Dorsolateral prefrontal cortex (tissue), 122 donors: ENCODE measurements at places on chromosomes 6 and 20. TPM values are rescaled to one million over a fixed set of nuclear protein-coding genes. Genes with fewer than 3 reads are reported as not detected.

BMP6 gene
- 5.1 TPM for total RNA-seq

PTGIS gene
- total RNA-seq = 2.3 TPM

SOX18 gene
- 7.1 TPM for total RNA-seq

ZFP57 gene
- total RNA-seq = not detected

TAAR6 gene
- not detected for total RNA-seq

HLA-DRB5 gene
- 4.7 TPM for total RNA-seq

CDK19 gene
- total RNA-seq = 50.1 TPM

ACAT2 gene
- 32.5 TPM for total RNA-seq

GTF2H4 gene
- 56.1 TPM for total RNA-seq

THBD gene
- total RNA-seq = 4.6 TPM

TRIM15 gene
- total RNA-seq = not detected

RAD21L1 gene
- 1.1 TPM for total RNA-seq

RNF217 gene
- total RNA-seq = 34.2 TPM

SLC32A1 gene
- 22.9 TPM for total RNA-seq

ADGB gene
- total RNA-seq = not detected

SLC23A2 gene
- 60.5 TPM for total RNA-seq

TRIM10 gene
- total RNA-seq = not detected

GRIK2 gene
- total RNA-seq = 96.4 TPM

WFDC13 gene
- total RNA-seq = 0.52 TPM

OLIG3 gene
- not detected for total RNA-seq

DYNLT2 gene
- 3.6 TPM for total RNA-seq

C20orf202 gene
- not detected for total RNA-seq

ASIP gene
- not detected for total RNA-seq

CST2 gene
- not detected for total RNA-seq

CRISP1 gene
- not detected for total RNA-seq

LPA gene
- 1.1 TPM for total RNA-seq

BPIFB6 gene
- not detected for total RNA-seq

LRFN2 gene
- total RNA-seq = 37.1 TPM

MSH5 gene
- total RNA-seq = 9.3 TPM

GNRH2 gene
- 1.5 TPM for total RNA-seq

SAPCD1 gene
- 2.3 TPM for total RNA-seq

ATP9A gene
- 225 TPM for total RNA-seq

WFDC5 gene
- not detected for total RNA-seq

UST gene
- 12.3 TPM for total RNA-seq

TRMT6 gene
- total RNA-seq = 13.8 TPM

GLP1R gene
- total RNA-seq = not detected

PKIB gene
- total RNA-seq = 6.3 TPM

HLA-DPA1 gene
- 39.9 TPM for total RNA-seq

HDGFL1 gene
- total RNA-seq = 0.53 TPM

GINM1 gene
- 39.0 TPM for total RNA-seq

KCNQ2 gene
- total RNA-seq = 255 TPM

OSER1 gene
- 33.9 TPM for total RNA-seq

GFOD1 gene
- total RNA-seq = 111 TPM

EEF1A2 gene
- total RNA-seq = 653 TPM

HTR1B gene
- 5.1 TPM for total RNA-seq

MOG gene
- 59.4 TPM for total RNA-seq

PHACTR1 gene
- 223 TPM for total RNA-seq

EBF4 gene
- total RNA-seq = 15.5 TPM
